ENCODE measurements at places on chromosomes 6 and 20. TPM values are rescaled to one million over a fixed set of nuclear protein-coding genes. Genes with fewer than 3 reads are reported as not detected.

The MTHFD1L gene
- 9.6 TPM for total RNA-seq

The PROKR2 gene
- not detected for total RNA-seq

The HEBP2 gene
- total RNA-seq = 64.6 TPM

The SAMD3 gene
- total RNA-seq = 44.4 TPM

The WFDC12 gene
- total RNA-seq = not detected

The GHRH gene
- total RNA-seq = not detected

The ISM1 gene
- total RNA-seq = 0.28 TPM

The RWDD2A gene
- total RNA-seq = 2.1 TPM

The R3HDML gene
- total RNA-seq = not detected

The SPATS1 gene
- not detected for total RNA-seq

The HLA-DRA gene
- total RNA-seq = 37.8 TPM

The DDX43 gene
- 0.81 TPM for total RNA-seq

The ARG1 gene
- not detected for total RNA-seq

The NKAIN4 gene
- total RNA-seq = not detected

The SCRT2 gene
- total RNA-seq = not detected

The SLC17A3 gene
- total RNA-seq = not detected

The HTR1E gene
- total RNA-seq = not detected

The MAD2L1BP gene
- total RNA-seq = 29.2 TPM

The RIPOR2 gene
- 93.2 TPM for total RNA-seq

The ZNF391 gene
- 1.1 TPM for total RNA-seq

The SLC17A1 gene
- not detected for total RNA-seq

The CAGE1 gene
- 0.49 TPM for total RNA-seq

The THBD gene
- 0.14 TPM for total RNA-seq

The SOBP gene
- total RNA-seq = 0.44 TPM

The TFAP2C gene
- not detected for total RNA-seq

The TOX2 gene
- 1.7 TPM for total RNA-seq

The COMMD7 gene
- total RNA-seq = 25.5 TPM

The CTAGE9 gene
- total RNA-seq = not detected

The MPIG6B gene
- total RNA-seq = 1.1 TPM

The HSPA1L gene
- total RNA-seq = 1.2 TPM

The NOTCH4 gene
- 0.38 TPM for total RNA-seq

The MRPS10 gene
- total RNA-seq = 17.0 TPM

The LY6G6D gene
- total RNA-seq = not detected

The TREML2 gene
- total RNA-seq = 0.46 TPM

The CENPW gene
- 2.6 TPM for total RNA-seq

The NRN1 gene
- not detected for total RNA-seq

The TINAG gene
- not detected for total RNA-seq

The GJA10 gene
- not detected for total RNA-seq

The DCDC2 gene
- not detected for total RNA-seq

The MEP1A gene
- total RNA-seq = not detected

The GLP1R gene
- not detected for total RNA-seq

The MAS1 gene
- total RNA-seq = not detected

The PRSS16 gene
- total RNA-seq = 0.62 TPM

The ERMARD gene
- total RNA-seq = 21.2 TPM

The RBM24 gene
- 2.7 TPM for total RNA-seq

The LY6G6C gene
- not detected for total RNA-seq

The SLC22A16 gene
- not detected for total RNA-seq

The FLRT3 gene
- total RNA-seq = not detected

The DNMT3B gene
- 0.36 TPM for total RNA-seq

The FERMT1 gene
- total RNA-seq = not detected

The SYTL3 gene
- 38.2 TPM for total RNA-seq

The B3GAT2 gene
- total RNA-seq = not detected

The PSORS1C2 gene
- not detected for total RNA-seq

The NKX2-2 gene
- not detected for total RNA-seq

The CDKN1A gene
- total RNA-seq = 78.7 TPM

The C6orf52 gene
- not detected for total RNA-seq

The OPN5 gene
- total RNA-seq = not detected

The GRM1 gene
- not detected for total RNA-seq

The LZTS3 gene
- total RNA-seq = 41.9 TPM

Data from CD8-positive, alpha-beta T cell (primary cell).